ENCODE measurements at places on chromosomes 1 and 21.

DNA sequence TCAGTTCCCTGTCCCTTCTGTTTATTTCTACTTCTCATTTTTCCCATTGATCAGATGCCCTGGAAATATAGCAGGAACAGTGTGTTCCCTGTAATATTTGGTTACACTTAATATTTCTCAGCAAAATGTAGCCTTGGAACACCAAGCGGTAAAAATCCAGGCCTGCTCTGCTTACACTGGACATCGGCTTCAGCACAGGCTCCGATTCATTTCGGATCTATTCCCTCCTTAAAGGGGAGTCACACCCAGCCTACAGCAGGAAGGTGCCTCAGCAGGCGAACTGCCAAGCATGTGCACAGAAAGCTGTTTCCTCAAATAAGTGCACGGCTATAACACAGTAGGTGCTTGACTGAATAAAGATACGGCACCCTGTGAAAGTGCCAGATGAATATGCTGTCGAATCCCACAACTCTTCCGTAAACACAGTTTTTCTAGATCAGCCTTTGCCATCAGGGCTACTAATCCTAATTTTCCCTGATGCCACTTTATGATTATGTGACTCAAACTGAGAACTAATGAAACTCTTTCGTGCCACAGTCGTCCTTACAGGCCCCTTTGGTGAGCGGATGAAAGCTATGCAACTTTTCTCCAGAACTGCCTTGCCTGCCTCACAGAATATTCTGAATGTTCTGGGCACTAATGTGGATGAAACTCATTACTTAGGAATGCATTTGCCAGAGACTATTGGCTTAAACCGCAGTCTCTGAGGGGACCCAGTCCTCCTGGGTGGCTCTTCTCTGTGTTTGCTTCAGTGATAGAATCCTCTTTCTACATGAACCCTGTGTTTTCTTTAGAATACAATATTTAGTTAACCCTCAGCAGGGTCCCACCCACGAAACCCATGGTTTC is 275.5 kb upstream of the RUNX1 start:
- ATAC-seq: peak; percentile 90

GRCh38 chr1:104702731-104703130 is 953.0 kb downstream of the AMY1C start:
- no peak for ATAC-seq

GRCh38 chr1:187696073-187696472 is 867.3 kb downstream of the PLA2G4A start:
- peak; percentile 14 for ATAC-seq

- peak; percentile 53 for ATAC-seq
Measured at GRCh38 chr1:202568826-202569225, 141.4 kb downstream of the SYT2 start.

DNA sequence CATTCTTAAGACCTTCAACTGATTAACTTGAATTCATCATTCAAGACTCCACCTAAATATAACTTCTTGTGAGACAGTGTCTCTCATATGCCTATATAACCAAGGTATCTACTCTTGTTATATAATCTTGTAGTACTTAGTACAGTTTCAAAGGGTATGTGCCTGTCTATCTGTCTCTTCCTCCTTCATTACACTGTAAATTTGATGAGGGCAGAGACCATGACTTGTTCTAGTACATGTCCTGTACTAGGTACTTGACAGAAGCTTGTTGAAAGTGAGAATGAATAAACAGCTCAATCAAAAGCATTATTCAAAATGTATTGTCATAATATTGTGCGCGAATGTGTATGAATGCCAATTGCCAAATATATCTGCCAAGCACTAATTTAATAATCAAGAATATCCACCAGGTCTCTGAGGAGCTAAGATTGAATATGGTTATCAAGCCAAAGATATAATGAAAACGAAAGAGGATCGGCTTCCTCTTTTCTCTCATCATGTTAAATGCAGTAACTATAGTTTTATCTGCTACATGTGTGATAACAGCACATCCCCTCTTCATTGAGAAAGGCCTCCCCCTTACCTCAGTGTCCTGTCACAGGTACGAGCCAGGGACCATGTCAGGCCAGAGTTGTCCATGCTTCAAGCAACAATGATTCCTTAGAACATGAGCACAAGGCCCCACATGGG is 117.3 kb downstream of the UCHL5 start:
- no peak for ATAC-seq

DNA sequence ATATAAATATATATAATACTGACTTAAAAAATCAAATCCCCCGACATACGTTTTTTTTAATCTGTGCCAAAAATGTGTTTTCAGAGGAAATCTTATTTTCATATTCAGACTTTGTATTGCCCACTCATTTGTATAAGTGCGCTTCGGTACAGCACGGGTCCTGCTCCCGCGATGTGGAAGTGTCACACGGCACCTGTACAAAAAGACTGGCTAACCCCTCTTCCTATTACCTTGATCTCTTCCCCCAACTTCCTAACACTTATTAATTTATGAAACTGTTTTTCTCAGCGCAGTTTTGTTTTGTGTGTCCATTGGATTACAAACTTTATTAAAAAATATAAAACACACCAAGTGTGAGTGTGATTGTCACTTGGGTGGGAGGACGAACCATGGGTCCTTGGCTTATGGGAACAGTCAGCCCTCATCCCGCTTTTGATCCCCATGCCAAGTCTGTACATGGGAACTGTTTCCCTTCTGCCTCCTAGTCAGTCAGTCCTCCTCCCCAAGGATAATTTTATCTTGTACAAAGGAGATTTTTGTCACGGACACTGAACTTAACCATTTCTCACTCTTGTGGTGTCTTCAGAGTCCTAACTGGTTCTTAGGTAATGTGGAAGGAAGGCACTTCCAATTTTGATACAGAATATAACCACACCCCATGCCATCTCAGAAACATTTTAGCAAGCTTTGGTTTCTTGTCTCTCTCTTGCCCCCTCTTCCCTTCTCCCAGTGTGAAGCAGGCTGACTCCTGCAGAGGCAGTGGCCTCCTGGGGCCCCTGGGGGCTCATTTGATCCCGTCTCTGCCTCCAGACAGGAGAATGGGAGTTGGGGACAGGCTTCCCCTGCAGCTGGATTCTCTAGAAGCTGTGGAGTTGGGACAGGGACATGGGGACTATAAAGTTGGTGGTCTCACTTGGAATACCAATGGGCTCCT is 35.5 kb downstream of the ZBTB17 start:
- ATAC-seq: no peak

DNA sequence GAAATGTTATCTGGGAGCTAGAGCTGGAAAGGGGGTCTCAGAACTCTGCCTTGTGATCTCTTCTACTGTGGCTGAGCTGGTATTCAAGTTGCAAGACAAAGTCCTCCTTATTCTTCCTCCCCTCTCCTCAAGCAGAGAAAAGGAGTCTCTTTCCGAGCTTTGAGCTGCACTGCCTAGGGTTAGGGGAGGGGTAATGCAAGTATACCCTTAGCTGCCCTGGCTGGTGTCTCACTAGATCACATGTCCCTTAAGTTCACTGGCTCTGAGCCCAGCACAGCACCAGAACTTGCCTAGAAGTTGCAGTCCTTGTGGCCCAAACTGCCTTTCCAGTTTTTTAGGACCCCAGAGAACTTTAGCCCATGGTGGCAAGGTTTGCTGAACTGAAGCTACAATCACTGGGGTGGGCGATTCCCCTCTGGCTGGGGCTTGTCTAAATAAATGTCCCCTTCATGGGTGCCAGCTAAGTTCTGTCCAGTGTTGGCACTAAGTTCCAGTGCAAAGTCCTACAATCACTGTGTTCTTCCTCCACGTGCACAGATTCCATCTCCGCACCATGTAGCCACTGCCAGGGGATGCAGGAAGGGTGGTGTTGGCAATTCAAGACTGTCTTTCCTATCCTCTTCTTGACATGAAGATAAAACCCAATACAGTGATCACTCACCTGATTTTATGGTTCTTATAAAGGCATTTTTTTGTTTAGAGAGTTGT is 22.7 kb upstream of the CHIA start:
- ATAC-seq: no peak

DNA sequence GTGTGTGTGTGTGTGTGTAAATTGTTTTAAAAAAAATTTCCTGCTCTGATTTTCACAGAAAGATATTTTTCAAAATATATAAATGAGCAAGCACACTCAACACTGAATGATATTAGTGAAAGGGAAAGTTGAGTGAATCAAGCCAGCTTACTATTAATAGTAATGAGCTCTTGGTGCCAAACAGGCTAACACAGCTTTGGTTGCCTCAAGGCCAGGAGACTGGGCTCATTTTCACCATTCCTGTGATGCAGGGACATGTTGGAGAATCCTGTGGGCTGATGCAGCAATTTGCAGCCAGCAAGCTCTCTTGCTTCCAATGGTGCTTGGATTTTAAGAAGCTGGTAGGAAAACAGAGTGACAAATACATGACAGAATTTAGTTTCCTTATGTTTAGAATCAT is 30.2 kb downstream of the PLA2G4A start:
- no peak for ATAC-seq

DNA sequence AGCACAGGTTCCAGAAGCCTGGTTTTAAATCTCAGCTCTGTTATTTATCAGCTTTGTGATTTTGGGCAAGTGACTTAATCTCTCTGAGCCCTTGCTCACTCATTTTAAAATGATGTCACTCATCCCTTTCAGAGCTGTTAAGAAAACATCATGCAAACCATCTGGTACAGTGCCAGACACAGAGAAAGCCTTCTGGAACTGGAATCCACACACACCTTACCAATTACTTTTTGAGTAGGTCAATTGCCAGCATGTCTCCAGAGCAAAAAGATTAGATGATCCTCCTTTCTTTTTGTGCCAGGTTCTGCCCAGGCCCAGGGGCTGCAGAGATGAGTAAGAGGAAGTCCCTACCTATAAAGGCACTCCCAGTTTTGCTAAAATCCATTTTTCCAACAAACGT is 61.3 kb downstream of the ROR1 start:
- no peak for ATAC-seq

DNA sequence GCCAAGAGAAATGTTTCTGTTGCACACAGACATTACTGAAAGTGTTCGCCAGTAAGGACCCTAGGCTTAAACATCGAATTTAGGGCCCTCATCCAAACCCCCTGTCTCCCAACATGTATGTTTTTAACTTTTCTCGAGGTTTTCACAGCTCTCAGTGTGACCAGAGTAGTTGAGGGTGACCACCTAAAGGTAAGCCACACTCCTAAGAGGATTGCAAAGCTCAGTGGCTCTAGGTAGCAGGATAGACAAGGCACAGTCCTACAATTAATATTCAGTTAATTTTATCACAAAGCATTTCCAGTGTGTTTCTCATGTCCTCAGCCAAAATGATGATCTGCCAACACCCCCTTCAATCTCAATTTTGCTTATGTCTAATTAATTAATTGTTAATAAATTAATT is 695 bp upstream of the ALG14 start:
- ATAC-seq: peak; percentile 47

DNA sequence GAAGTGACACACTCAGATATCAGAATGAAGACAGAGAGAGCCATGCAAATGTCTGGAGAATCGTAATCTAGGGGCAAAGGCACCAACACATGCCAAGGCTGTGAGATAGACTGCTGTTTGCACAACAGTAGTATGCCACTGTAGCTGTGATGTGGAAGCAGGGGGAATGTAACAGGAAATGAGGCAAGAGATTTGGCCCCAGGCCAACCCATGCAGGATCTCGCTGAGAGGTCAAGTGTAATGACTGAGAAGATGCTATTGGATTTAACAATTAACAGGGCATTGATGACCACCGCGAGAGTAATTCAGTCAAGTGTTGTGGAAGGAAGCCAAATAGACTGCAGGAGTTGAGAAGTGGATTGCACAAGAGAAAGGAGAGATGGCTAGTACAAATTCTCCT is 107.3 kb upstream of the ST6GALNAC5 start:
- ATAC-seq: no peak

- ATAC-seq: no peak
Measured at GRCh38 chr1:169708647-169709046, 2.8 kb downstream of the SELL start.

- no peak for ATAC-seq
Measured at GRCh38 chr1:232177438-232177837, 452.5 kb downstream of the SIPA1L2 start.

- ATAC-seq: no peak
Measured at GRCh38 chr1:231335663-231336602, 1.7 kb downstream of the EXOC8 start.

GRCh38 chr1:66452982-66453381 is 81.0 kb upstream of the SGIP1 start:
- ATAC-seq: no peak

DNA sequence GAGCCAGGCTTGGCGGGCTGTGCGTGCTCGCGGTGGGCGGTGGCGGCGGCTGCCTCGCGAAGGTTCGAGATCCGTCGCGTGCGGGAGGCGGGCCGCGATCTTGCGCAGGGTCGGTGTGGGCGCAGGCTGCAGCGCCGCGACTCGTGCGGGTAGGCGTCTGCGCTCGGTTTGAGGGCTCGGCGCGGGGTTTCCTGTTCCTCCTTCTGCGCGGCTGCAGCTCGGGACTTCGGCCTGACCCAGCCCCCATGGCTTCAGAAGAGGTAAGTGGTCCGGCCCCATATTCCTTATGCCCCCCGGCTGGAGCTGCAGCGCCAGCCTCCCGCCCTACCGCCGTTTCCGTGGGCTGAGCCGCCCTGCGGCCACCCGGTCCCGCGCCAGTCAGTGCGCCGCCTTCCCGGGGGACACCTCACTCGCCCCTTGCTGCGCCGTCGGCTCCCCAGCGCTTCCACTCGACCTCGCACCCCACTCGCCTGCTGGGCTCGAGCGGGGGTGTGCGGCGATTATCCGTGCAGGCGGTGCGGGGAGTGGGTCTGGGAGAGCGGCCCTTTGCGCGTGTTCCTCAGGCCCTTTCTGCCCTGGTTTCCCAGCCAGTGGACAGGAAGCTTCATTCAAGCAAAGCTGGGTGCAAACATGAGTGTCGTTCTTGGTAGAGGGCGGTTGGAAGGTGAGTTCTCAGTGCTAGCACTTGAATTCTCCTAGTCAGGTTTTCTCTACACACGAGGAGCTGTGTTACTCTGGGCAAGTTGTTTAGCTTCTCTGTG is at the start of gene CACYBP:
Gene CACYBP, plus strand, starts transcription at position 12 of the 761 bp plus-strand sequence. Its CDS starts 234 bp downstream, at position 246.
- peak; percentile 89 for ATAC-seq

GRCh38 chr21:45350206-45350854 is 54.6 kb upstream of the COL18A1 start:
- no peak for ATAC-seq

DNA sequence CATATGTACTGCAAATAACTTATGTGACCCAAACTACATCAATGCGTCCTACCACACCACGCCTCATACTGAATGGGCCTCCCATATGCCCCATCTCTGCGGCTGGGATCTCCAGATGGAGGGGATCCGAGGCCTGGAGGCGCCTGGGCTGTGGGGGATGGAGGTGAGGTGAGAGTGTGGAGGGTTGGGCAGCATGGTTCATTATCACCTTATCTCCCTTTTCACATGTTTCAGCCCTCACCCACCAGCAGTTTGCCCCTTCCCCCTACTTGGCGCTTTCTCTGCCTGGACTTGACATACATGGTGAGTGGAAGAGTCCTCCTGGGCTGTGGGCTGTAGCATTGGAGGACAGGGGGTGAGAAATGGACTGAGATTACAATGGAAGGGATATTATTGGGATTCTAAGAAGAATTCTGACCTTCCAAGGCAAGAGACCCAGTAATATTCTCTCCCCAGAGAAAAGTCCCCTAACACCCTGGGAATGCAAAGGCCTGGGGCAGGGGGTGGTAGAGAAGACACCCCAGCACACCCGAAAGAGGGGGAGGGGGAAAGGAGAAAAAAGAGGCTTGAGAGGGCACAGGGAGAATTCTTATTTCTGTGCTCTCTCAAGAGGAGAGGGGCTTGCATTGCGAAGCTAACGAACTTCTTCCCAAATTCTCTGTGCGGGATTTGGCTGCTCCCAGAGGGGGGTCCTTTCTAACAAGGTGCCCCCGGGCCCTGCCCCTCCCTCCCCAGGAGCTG is 61.4 kb downstream of the MEF2D start:
- no peak for ATAC-seq

GRCh38 chr21:39837861-39838359 is 29.3 kb upstream of the PCP4 start:
- ATAC-seq: no peak

GRCh38 chr1:28983091-28983490 is 68.7 kb downstream of the EPB41 start:
- ATAC-seq: no peak

Measured in SK-N-SH treated with all-trans-retinoic acid at 6 μM for 48 hours (cell line).